T-cell (primary cell): ENCODE measurements at places on chromosomes 12 and 14.

GRCh38 chr12:52054833-52055730, 3.8 kb downstream of the NR4A1 start:
- no peak for DNase-seq

DNA sequence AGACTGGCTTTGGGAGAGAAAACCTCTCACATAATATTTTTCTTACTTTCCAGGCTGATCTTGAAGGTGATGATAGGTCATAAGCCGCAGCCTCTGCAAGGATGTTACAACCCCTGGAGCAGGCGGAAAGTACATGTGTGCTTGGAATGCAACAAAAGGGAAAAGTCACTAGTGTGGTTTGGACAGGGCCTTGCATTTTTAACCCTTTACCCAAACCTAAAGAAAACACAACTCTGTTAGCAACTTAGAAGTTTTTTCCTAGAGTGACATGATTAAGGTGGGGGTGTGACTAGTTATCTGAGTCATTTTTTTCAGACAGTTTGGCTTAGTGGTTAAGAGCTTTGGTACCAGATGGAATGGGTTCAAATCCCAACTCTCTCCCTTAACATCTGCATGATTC, 97.0 kb downstream of the TMEM30B start:
- no peak for DNase-seq

- DNase-seq = no peak
Measured at GRCh38 chr12:13444076-13444475, 247.6 kb downstream of the EMP1 start.

DNA sequence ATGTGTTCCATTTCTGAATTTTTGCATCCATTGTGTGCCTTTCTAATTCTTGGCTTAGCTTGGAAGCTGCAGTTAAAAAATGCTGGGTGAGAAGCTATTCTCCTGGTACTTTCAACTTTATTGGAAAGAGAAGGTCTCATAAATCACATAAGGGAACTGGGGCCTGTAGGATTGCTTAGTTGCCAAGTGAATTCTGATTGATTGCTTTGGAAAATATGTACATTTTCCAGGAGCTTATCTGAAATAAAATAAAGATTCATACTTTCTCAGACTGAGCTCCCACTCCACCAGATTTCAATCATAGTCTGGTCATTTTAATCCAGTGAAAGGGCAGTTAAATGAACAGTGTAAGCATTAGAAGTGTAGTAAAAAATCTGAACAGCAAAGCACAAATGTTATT, 50.0 kb upstream of the PRICKLE1 start:
- no peak for DNase-seq

GRCh38 chr14:97641827-97642226, 844.6 kb downstream of the VRK1 start:
- DNase-seq = no peak

DNA sequence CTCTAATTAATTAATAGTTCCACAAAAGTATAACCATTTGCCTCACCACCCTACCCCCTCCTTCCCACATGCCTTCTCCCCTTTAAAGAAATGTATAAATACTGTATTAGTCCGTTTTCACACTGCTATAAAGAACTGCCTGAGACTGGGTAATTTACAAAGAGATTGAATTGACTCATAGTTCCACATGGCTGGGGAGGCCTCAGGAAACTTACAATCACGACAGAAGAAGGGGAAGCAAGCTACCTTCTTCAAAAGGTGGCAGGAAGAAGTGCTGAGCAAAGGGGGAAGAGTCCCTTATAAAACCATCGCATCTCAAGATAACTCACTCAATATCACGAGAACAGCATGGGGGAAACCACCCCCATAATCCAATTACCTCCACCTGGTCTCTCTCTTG, 8.2 kb upstream of the RESF1 start:
- no peak for DNase-seq

DNA sequence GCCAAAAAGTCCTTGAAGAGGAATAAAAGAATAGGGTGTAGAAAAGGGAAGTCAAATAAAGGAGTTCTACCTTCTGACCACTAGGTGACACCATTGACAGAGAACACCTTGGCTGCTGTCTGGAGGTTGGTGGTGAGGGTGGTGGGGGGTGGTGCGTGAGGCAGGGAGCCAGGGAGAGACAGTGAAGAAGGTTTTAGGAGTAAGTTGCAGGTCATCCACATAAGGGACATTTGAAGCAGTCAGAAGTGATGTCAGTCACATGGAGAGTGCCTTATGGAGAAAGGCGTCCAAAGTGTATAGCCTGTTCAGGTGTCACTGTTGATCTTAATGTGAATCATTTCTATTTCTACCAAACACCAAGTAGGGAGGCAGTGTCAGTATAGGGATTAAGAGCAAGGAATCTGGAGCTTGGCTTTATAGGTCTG, 279.3 kb upstream of the DDHD1 start:
- DNase-seq = no peak

DNA sequence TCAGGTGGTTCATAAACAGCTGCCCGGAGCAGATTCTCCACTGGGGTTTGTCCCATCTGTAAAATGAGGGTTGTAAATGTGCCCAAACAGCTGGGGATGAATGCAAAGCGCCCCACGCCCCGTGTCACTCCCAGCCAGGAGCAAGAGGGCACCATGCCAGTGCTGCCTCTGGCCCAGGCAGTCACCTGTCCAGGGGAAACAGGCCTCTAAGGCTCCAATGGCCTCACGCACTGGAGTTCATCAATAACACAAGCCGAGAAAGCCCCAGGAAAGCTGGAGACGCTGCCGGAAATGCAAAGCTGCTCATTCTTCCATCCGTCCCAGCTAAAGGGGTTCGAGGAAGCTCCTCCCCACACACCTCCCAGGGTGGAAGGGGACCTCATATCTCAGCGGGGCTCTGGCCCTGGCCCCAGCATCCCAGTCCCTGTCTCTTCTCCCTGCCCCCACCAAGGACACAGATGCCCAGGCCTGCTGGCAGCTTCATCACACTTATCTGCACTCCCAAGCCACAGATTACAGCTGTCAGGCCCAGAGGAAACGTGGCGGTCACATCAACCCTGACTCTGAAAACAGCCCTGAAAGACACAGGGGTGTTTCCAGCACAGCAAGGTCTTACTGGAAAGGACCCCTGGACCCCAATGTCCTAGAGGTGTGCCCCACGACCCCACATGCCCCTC, 21.5 kb downstream of the SCARB1 start:
- DNase-seq = no peak

DNA sequence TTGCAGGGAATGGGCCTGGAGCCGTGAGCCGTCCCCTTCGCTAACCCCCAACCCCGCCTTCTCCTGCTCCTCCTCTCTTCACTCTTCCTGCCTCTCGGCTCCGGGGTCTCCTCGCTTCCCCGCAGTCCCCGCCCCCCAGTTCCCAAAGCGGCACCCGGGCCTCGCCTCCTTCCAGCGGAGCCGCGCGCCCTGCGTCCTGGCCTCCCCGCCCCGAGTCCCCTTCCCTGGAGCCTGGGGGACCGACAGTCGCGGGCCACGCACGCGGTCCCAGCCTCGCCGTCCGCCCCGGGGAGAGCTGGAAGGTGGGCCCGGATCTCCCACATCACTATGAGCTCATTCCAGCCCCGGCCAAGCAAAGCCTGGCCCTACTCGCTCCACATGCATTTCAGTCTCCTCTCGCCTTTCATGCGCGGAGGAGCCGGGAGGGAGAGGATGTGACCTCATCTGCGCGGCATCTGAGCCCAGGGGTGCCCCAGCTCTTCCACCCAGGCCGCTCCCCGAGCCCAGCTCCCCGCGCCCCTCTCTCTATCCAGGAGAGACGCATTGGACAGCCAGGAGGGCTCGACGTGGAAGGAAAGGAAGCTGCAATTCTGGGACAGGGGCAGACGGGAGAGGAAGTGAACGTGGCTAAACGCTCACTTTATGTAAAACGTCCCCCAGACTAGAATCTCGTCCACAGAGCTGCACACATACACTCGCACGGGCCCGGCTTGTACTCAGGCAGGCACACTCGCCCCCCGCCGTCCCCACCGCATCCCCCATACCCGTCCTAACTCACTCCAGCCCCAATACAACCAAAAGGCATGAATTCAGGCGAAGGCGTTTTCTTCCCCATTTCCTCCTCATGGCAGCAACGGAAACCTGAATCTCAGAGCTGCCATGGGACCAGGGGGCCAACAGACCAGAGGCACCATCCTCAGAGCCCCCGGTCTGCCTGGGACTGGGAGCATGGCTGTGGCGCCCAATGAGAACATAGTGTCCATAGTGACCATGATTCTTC, 108.7 kb upstream of the CCND2 start:
- peak; percentile 47 for DNase-seq
